RPMI7951 (cell line): ENCODE measurements at places on chromosomes 12 and 14. TPM values are rescaled to one million over a fixed set of nuclear protein-coding genes. Genes with fewer than 3 reads are reported as not detected.

GRCh38 chr12:115088328-115088994 is 404.5 kb upstream of the TBX3 start:
- peak; percentile 25 for DNase-seq

GRCh38 chr12:83996671-83997070 is 915.9 kb downstream of the SLC6A15 start:
- no peak for DNase-seq

GRCh38 chr12:57548013-57548315 is 972 bp upstream of the DCTN2 start:
- DNase-seq: no peak

GRCh38 chr14:44463356-44464004 is 43.6 kb downstream of the FSCB start:
- DNase-seq: no peak

COL2A1 gene
- not detected in 2 replicates for total RNA-seq

DNA sequence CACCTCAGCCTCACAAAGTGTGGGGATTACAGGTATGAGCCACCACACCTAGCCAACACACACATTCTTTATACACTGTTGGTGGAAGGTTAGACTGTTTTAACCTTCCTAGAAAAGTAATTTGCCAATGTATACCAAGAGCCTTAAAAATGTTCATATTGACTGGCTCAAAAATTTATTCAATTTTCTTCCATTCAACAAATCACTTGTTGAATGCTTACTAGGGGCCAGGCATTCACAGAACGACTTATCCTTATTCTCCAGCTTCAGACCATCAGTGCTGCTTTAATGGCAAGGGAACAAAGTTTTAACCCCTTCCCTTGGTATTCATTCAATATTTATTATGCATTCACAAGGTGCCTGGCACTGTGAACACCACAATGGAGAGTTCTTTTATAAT is 3.0 kb downstream of the NR2C1 start:
- DNase-seq: no peak

KIF26A gene
- not detected in 2 replicates for total RNA-seq

DNA sequence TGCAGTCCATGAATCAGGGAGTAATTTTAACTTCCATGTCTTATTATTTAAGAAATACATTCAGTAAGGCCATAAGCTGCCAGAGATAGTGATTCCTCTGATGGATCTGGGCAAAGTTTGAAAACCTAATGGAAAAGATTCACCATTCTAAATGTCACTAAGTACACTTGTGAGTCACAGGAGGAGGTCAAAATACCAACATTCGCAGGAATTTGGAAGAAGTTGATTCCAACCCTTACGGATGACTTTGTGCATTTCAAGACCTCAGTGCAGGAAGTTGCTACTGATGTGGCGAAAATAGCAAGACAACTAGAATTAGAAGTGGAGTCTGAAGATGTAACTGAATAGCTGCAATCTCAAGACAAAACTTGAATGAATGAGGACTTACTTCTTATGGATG is 69.8 kb downstream of the OSBPL8 start:
- DNase-seq: no peak

GOLGA3 gene
- 17.7 and 44.7 TPM in 2 replicates for total RNA-seq

GRCh38 chr14:50095895-50096294 is 20.5 kb downstream of the VCPKMT start:
- DNase-seq: no peak

- DNase-seq: no peak
Observed at GRCh38 chr12:110932046-110932445, 11.7 kb upstream of the MYL2 start.

DNA sequence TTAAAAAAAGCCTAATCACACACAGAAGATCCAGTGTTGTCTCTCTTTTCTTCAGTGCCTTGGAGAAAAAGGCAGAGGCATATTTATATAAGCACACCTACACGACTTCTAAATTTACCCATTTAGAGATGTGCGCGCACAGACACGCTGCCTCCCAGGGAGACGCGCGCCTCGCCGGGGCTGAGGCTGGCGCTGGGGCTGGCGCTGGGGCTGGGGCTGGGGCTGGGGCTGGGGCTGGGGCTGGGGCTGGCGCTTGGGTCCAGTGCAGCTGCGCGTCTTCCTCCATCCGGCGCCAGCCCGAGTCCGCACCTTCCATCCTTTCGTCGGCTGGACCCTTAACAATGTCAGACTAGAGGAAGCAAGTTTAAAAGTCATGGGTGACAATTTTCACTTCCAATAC is 118.4 kb upstream of the ARID2 start:
- DNase-seq: no peak

- no peak for DNase-seq
Observed at GRCh38 chr14:60636879-60637478, 12.3 kb downstream of the SIX1 start.

DNA sequence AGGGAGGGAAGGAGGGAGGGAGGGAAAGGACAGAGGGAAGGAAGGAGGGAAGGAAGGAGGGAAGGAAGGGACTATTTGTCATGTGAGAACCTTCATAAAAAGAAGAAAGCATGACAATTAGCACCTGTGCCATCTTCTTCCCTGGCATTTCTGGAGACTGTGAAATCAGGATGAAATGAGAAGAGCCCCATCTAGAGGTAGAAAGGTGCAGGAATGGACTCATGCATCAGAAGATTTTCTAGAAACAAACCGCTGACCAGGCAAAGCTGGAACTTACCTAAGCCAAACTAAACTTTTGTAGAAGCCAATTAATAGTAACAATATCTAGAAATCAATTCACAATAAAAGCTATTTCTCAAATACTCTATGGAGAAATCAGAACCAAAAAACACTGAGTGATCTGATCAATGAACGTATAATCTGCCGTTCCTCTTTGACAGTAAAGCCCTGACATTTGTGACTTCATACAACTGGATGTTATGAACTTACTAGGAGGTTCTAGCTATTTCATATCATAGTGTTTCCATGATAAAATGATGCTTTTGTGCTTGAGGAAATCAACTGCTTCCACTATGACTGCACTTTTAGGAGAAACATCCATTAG is 24.4 kb upstream of the CRACR2A start:
- peak; percentile 50 for DNase-seq

DNA sequence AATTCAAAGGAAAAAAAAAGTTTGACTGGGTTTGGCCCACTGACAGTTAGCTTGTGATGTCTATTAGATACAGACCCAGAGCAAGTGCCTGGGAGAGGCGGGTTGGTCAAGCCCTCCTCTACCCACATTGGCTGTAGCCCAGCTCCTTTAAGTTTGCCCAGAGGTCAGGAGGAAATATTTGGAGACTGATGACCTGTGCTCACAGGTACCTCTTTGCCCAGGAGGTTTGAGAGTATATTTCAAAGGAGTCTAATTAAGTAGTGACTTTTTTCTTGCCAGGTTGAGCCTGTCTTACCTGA is 21.8 kb upstream of the PDE1B start:
- no peak for DNase-seq

- peak; percentile 80 for DNase-seq
Observed at GRCh38 chr14:22391908-22392565, 197.0 kb downstream of the DAD1 start.

DNA sequence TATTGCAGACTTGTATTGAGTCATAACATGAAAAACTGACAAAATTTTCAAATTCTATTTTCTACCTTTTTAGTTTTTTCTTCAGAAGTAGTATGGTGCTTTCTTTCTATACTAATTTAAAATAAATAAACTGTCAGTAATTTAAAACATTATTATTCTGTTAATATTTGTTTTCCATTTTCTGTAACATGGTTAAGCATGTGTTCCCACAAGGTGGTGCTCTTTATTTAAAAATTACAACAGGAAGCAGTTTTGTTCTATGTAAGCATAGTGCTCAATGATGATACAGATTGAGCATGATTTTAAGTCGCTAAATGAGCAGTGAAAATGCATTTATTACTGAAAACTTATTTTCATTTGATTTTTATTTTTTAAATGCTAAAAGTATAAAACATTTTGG is 114.6 kb downstream of the PPFIA2 start:
- DNase-seq: peak; percentile 13

AKAP5 gene
- total RNA-seq: 0.36 and 0.59 TPM in 2 replicates

GRCh38 chr12:64042911-64043310 is 179.2 kb downstream of the KICS2 start:
- no peak for DNase-seq

KLRD1 gene
- under 0.01 TPM in 1 of 2 replicates, not detected in the other for total RNA-seq

DNA sequence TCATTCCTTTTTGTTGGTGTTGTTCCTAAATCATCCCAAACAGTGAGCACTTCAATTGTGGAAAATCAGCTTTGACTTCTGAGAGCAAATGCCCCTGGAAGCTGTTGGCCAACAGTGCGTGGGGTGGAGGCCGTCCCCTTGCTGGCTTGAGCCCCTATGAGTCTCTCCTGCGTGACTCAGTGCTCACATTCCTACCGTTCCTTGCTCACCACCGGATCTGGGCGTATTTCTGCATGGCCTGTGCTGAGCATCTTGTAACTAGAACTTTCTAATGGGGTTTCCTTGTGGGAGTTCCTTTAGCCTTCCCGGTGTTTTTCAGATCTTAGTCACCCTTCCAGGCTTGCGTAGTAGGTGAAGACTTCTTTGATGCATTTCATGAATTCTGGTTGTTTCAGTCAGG is 14.7 kb downstream of the SERPINA1 start:
- peak; percentile 95 for DNase-seq

GRCh38 chr12:125533434-125534029 is 468.3 kb downstream of the AACS start:
- DNase-seq: peak; percentile 3

GRCh38 chr12:52417740-52418139 is 11.6 kb upstream of the KRT82 start:
- DNase-seq: no peak

GRCh38 chr14:39555749-39556148 is 123.5 kb upstream of the FBXO33 start:
- no peak for DNase-seq

- DNase-seq: no peak
Observed at GRCh38 chr12:103848917-103849491, 8.0 kb upstream of the NT5DC3 start.

GRCh38 chr12:62191491-62192179 is 68.6 kb upstream of the USP15 start:
- peak; percentile 3 for DNase-seq

GRCh38 chr12:111976291-111976690 is 36.7 kb downstream of the TMEM116 start:
- no peak for DNase-seq

GRCh38 chr12:53268630-53269562 is 797 bp downstream of the ESPL1 start:
- DNase-seq: no peak

GRCh38 chr12:54311051-54311450 is 10.2 kb upstream of the NFE2 start:
- DNase-seq: no peak

- DNase-seq: peak; percentile 50
Observed at GRCh38 chr14:45089813-45090212, 5.9 kb downstream of the PRPF39 start.

- DNase-seq: no peak
Observed at GRCh38 chr12:88650715-88651114, 70.4 kb upstream of the KITLG start.

DNA sequence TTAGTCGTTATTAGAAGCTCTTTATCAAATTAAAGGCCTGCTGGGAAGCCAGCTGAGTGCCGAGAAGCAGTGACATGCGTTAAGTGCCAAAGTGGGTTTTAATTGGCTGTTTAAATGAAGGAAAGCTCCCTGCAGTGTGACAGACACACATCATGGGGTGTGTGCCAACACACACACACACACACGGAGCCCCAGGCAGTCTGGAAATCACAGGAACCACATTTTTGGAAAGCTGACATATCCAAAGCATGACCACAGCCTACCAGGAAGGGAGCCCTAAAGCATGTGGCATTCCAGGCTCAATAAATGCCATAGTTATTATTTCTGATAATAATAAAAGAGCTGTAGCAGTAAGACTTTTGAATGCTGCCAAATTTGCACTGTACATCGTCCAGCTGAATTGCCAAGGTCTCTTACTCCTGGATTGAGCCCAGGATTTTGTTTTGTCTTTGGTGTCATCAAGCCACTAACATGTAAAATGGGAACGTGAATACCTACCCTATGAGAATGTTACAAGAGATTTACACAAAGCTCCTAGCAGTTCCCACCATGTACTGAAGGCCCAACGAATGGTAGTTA is 135.1 kb downstream of the TMEM30B start:
- peak; percentile 92 for DNase-seq

- DNase-seq: no peak
Observed at GRCh38 chr14:104935026-104935650, 10.5 kb downstream of the PLD4 start.

- DNase-seq: no peak
Observed at GRCh38 chr14:105156414-105157375, 11.9 kb downstream of the JAG2 start.

DNA sequence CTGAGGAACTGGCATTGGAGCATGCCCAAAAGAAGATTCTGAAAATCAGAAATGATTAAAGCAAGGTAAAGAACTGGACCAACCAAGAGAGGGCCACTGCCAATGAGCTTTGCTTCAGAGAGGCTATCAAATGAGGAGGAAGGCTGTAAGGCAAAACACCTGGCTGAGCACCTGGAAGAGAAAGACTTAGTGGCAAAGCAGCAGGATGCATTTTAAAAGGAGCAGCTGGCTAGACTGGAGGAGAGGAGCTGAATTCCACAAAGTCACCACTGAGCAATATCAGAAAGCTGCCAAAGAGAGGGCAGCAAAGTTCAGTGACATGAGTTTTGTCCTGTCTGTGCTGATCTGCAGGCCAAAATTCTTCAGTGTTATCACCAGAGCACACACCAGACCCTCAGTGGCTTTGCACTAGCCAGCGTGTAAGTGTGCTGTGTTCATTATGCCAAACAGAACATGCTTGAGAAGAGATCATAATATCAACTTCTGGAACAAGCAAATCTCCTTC is 338.7 kb downstream of the TRHDE start:
- no peak for DNase-seq

DEPDC4 gene
- 2.3 and 4.2 TPM in 2 replicates for total RNA-seq

GRCh38 chr12:67701121-67701520 is 52.6 kb downstream of the DYRK2 start:
- peak; percentile 67 for DNase-seq

APOF gene
- not detected in 2 replicates for total RNA-seq

- no peak for DNase-seq
Observed at GRCh38 chr14:103443111-103443510, 57.9 kb downstream of the MARK3 start.

GRCh38 chr12:102144221-102144620 is 24.2 kb downstream of the PARPBP start:
- DNase-seq: no peak

TMTC3 gene
- total RNA-seq: 33.7 and 40.6 TPM in 2 replicates

MYG1 gene
- total RNA-seq: 55.9 and 60.0 TPM in 2 replicates

CNTN1 gene
- under 0.01 TPM in 1 of 2 replicates, not detected in the other for total RNA-seq

DNA sequence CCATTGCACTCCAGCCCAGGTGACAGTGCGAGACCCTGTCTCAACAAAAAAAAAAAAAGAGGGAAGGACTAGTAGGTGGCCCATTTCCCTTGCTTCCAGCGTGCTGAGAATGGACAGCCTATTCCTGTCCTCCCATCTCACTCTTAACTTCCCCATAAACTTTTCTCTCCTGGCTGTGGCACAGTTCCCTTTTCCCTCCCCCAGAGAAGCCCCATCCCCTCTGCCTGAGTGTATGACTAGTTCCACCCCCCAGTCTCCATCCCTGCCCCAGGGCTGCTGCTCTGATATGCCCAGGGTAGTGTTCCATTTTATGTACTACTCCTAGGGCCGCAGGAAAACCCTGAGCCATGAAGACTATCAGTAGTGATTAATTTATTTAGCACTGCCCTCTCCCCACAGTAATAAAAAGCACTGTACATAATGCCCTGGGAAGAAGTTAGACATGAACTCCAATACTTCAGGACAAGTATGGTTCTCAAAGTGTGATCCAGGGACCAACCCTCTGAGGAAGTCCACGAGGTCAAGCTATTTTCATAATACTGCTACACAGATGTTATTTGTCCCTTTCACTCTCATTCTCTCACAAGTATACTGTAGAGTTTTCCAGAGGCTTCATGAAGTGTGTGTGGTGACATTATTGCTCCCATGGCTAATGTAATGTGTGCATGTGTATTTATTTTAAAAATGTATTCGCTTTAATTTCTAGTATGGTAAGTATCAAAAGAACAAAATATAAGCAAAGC is 11.5 kb upstream of the CHD4 start:
- no peak for DNase-seq
